ENCODE measurements at places on chromosomes 4 and X.

GRCh38 chr4:90648311-90648710, 521.1 kb downstream of the CCSER1 start:
- no peak for DNase-seq

GRCh38 chr4:85715991-85716737, 241.2 kb downstream of the ARHGAP24 start:
- DNase-seq = no peak

GRCh38 chr4:6658597-6659075, 18.2 kb downstream of the MRFAP1 start:
- DNase-seq = no peak

GRCh38 chrX:37825215-37825842, 22.0 kb downstream of the DYNLT3 start:
- DNase-seq = no peak

DNA sequence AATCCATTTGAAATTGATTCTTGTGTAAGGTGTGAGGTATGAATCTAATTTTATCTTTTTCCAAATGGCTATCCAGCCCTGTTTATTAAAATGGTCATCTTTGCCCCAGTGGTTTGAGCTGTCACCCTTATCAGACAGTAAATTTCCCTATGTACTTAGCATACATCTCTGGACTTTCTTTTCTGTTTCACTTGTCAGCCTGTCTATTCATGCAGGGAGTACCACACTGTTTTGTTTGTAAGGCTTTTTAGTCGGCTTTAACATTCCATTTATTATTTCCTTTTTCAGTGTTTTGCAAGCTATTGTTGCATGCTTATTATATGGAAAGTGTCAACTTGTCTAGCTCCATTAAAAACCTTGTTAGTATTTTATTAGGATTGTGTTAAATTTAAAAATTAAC, 155.8 kb downstream of the STAG2 start:
- no peak for DNase-seq

GRCh38 chr4:116881077-116881476, 204.3 kb downstream of the TRAM1L1 start:
- no peak for DNase-seq

- DNase-seq = no peak
These were observed 28.3 kb upstream of the MSANTD1 start for GRCh38 chr4:3220476-3221183.

DNA sequence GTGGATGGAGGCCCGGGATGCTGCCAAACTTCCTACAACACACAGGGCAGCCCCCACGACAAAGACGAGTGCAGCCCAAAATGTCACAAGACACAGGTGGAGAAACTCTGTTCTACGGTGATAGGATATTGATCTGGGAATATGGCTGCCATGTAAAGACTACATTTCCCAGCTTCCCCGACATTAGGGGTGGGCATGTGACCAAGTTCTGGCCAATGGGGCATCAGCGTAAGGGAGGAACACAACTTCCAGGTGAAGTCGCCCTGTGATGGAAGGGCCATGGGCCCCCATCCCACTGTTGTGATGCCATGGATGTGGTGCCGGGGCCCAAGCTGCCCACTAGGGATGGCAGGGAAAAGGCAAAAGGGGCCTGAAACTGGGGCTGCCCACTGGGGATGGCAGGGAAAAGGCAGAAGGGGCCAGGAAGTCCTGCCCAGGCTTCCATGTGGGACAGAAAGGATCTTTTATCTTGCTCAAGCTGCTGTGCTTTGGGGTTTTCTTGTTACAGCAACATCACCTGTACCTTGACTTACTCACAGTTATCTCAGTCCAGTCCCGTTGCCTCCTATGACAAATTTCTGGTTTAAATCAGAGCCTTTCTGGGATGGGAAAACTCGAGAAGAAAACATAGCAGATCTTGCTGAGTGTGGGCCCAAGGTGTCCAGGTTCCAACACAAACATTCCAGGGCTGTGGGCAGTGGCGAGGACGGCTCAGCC, 9.7 kb upstream of the ADRA2C start:
- DNase-seq = no peak

DNA sequence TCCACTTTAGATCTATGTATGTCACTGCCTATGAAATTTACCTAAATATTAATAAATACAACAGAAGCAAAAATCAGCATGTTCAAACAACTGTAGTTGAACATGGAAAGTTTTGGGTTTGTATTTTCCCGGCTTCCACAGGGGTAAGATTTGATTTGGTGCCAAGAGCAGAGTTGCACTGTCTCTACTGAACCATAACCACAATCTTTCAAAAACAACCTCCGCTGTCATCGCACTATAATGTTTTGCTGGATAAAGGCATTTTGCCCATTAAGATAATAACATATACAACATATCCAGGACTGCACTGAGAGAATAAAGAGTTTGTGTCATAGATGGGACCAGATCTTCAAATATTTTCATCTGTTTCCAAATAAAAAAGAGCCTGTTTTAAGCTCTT, 94.9 kb downstream of the TENM3 start:
- no peak for DNase-seq

GRCh38 chr4:37892641-37893040, 1.8 kb downstream of the TBC1D1 start:
- DNase-seq = peak; percentile 27

- DNase-seq = no peak
These were observed 62.6 kb downstream of the CHIC2 start for GRCh38 chr4:54001668-54002365.

DNA sequence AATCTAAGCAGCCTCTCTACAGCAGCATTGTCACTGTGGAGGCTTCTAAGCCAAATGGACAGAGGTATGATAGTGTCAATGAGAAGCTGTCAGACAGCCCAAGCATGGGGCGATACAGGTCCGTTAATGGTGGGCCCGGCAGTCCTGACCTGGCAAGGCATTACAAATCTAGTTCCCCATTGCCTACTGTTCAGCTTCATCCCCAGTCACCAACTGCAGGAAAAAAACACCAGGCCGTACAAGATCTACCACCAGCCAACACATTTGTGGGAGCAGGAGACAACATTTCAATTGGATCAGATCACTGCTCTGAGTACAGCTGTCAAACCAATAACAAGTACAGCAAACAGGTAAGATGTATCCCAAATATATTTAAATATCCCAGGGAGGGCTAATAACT, 4.1 kb downstream of the PCDH7 start:
- no peak for DNase-seq

DNA sequence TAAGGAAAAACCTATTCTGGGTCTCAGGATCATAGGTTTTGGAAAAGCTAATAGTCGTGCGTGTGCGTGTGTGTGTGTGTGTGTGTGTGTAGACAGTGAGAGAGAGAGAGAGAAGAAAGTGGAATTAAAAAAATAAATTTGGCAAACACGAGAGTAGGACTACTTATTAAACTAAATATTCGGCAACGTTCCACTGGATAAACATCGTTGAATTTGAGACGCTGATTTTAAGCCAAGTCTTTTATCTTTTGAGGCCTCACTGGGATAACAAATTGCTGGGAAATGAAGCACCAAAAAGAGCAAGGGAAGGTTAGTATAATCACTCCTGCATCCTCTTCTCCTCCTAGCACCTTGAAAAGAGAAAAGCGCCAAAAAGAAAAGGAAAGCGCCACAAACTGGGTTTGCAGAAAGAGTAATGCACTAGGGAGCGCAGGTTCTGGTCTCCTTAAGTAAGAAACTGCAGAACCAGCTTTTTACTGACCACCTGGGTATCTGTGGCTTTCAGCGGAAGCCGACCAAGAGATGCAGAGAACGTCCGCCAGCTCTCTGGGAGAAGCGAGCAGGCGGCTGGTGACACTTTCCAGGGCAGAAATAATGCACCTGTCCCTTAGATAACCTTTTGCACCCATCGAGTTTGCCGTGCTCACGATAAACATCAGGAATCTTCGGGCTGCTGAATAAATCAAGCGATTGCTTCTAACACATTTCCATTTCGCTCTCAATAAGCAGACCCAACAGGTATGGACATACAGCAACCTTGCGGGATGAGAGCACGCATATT, 3.4 kb downstream of the ATOH1 start:
- no peak for DNase-seq

- DNase-seq = no peak
These were observed 42.0 kb downstream of the CBLL2 start for GRCh38 chrX:22314692-22315091.

DNA sequence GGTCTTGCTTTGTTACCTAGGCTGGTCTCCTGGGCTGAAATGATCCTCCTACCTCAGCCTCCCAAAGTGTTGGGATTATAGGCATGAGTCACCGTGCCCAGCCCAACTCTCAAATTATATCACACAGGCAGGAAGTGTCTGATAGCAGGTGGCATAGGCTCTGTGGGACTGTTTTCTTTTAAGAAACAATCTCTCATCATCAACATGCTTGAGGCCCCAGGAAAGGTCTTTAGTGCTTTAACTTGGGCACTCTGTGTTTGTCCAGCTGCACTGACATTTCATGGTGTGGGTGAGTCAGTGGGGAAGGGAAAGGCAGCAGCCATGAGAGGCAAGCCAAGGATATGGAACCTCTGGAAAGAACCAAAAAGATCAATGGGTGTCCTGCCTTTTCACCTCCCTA, 88.1 kb upstream of the TSPAN5 start:
- DNase-seq = no peak

DNA sequence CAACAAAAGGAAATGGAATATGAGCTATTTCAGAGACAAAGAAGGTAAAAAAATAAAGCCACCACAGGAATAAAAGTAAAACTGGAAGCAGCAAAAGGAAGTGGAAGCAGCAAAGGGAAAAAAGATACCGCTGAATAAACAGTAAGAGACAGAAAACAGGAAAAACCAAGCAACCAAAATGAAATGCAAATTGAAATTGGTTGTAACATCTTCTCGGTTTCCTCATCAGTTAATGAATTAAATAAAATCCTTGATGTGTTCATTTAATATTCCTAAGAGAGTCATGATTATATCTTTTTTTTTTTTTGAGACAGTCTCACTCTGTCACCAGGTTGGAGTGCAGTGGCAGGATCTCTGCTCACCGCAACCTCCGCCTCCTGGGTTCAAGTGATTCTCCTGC, 132.8 kb downstream of the DLG3 start:
- no peak for DNase-seq

- no peak for DNase-seq
These were observed 62.2 kb upstream of the TNIP3 start for GRCh38 chr4:121226362-121226761.

GRCh38 chr4:45350438-45350837, 624.1 kb upstream of the GNPDA2 start:
- no peak for DNase-seq

DNA sequence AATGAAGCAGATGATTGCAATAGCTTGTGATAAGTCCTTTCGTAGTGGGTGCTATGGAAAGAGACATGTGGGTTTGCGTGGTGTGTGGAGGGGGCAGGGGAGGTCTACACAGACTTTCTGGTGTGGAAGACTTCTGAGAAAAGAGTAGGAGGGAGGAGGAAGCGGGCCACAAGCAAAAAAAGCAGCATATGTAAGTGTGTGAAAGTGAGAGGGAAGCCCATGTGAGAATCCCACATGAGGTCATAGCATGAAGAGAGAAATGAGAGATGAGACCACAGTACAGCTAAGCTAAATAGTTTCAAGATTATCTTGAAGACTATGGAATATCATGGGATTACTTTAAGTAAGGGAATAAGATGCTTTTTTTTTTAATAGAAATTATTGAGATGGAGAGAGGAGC, 2039.9 kb upstream of the TENM3 start:
- peak; percentile 2 for DNase-seq

Measured in GM12891 (cell line).